ENCODE measurements at places on chromosomes 5 and 9. TPM values are rescaled to one million over a fixed set of nuclear protein-coding genes. Genes with fewer than 3 reads are reported as not detected.

- DNase-seq, result no peak
- H3K36me3 ChIP-seq, result no peaks in the 10 kb centered on the region
- H3K27ac ChIP-seq, result no peak overlapping the region
These were observed 87.4 kb upstream of the GNA14 start for GRCh38 chr9:77735494-77735893.

DNA sequence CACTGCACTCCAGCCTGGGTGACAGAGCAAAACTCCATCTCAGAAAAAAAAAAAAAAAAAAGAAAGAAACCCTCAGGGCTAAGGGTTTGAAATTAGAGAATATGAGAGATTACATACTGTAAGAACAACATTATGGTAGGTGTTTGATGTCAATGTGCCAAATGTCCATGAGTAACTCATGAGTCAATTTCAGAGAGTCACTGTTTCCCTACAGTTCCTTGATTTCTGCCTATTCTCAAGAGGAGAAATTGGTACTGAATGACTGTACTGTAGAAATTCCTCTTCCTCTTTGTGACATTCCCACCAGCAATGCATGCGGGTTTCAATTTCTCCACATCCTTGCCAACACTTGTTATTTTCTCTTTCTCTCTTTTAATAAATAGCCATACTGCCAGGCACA is 35.2 kb downstream of the MARVELD2 start:
- no peaks in the 10 kb centered on the region for H3K36me3 ChIP-seq
- peaks cover 8% of the 10 kb centered on the region for H3K4me1 ChIP-seq
- peak; percentile 42 for DNase-seq
- H3K27ac ChIP-seq, result no peak overlapping the region

HAVCR1 gene
- not detected for total RNA-seq

NKD2 gene
- total RNA-seq, result 20.4 TPM

GRCh38 chr5:18792145-18792544 is 1157.9 kb downstream of the TAF11L14 start:
- no peak overlapping the region for H3K27ac ChIP-seq
- no peaks in the 10 kb centered on the region for H3K36me3 ChIP-seq
- H3K4me1 ChIP-seq, result no peaks in the 10 kb centered on the region

- H3K36me3 ChIP-seq, result no peaks in the 10 kb centered on the region
- H3K4me1 ChIP-seq, result no peaks in the 10 kb centered on the region
- no peak overlapping the region for H3K27ac ChIP-seq
- no peak for DNase-seq
These were observed 35.8 kb upstream of the MAMDC2 start for GRCh38 chr9:70007831-70008230.

DNA sequence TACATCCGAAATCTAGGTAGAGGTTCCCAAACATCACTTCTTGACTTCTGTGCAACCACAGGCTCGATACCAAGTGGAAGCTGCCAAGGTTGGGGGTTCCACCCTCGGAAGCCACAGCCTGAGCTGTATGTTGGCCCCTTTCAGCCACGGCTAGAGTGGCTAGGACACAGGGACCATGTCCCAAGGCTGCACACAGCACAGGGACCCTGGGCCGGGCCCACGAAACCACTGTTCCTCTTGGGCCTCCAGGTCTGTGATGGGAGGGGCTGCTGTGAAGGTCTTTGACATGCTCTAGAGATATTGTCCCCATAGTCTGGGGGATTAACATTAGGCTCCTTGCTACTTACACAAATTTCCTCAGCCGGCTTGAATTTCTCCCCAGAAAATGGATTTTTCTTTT is 460.6 kb downstream of the ISL1 start:
- H3K27me3 ChIP-seq, result no peaks in the 10 kb centered on the region
- H3K4me1 ChIP-seq, result no peaks in the 10 kb centered on the region
- no peaks in the 10 kb centered on the region for H3K36me3 ChIP-seq
- H3K27ac ChIP-seq, result no peak overlapping the region
- H3K4me3 ChIP-seq, result no peak overlapping the region
- no peak for DNase-seq

DNA sequence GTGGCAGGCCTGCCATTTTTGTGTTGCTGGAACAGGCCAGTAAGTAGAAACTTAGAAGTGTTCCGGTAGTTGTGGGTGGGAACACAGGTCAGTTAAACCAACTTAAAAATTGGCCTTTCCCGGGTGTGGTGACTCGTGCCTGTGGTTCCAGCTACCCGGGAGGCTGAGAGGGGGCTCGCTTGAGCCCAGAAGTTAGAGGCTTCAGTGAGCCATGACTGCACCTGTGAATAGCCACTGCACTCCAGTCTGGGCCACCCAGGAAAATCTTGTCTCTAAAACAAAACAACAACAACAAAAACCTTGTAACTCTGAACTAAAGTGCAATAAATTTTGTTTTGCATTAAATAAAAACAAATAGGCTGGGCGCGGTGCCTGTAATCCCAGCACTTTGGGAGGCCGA is 1.4 kb upstream of the NHP2 start:
- H3K27me3 ChIP-seq, result no peaks in the 10 kb centered on the region
- H3K27ac ChIP-seq, result no peak overlapping the region
- peaks cover 16% of the 10 kb centered on the region for H3K36me3 ChIP-seq
- DNase-seq, result no peak

GRCh38 chr5:168920019-168920810 is 341.0 kb upstream of the PANK3 start:
- H3K4me1 ChIP-seq, result no peaks in the 10 kb centered on the region
- peaks cover 72% of the 10 kb centered on the region for H3K27me3 ChIP-seq
- no peak overlapping the region for H3K4me3 ChIP-seq
- H3K36me3 ChIP-seq, result no peaks in the 10 kb centered on the region
- no peak for DNase-seq
- no peak overlapping the region for H3K27ac ChIP-seq

GRCh38 chr5:116738239-116738614 is 163.6 kb upstream of the SEMA6A start:
- no peaks in the 10 kb centered on the region for H3K27me3 ChIP-seq
- no peak overlapping the region for H3K4me3 ChIP-seq
- no peak overlapping the region for H3K27ac ChIP-seq
- H3K36me3 ChIP-seq, result no peaks in the 10 kb centered on the region
- DNase-seq, result no peak
- no peaks in the 10 kb centered on the region for H3K4me1 ChIP-seq

- H3K4me3 ChIP-seq, result no peak overlapping the region
- H3K27me3 ChIP-seq, result no peaks in the 10 kb centered on the region
- no peak overlapping the region for H3K27ac ChIP-seq
- no peaks in the 10 kb centered on the region for H3K4me1 ChIP-seq
- no peaks in the 10 kb centered on the region for H3K36me3 ChIP-seq
These were observed 26.9 kb downstream of the CNOT6 start for GRCh38 chr5:180521101-180521500.

CNTRL gene
- total RNA-seq, result 13.4 TPM

GRCh38 chr9:117682955-117683710 is 21.1 kb upstream of the TLR4 start:
- no peaks in the 10 kb centered on the region for H3K36me3 ChIP-seq
- no peak overlapping the region for H3K27ac ChIP-seq
- H3K4me1 ChIP-seq, result no peaks in the 10 kb centered on the region
- DNase-seq, result no peak
- H3K4me3 ChIP-seq, result no peak overlapping the region
- no peaks in the 10 kb centered on the region for H3K27me3 ChIP-seq

- peaks cover 20% of the 10 kb centered on the region for H3K27me3 ChIP-seq
- H3K4me1 ChIP-seq, result no peaks in the 10 kb centered on the region
- H3K4me3 ChIP-seq, result no peak overlapping the region
- DNase-seq, result no peak
- no peaks in the 10 kb centered on the region for H3K36me3 ChIP-seq
- no peak overlapping the region for H3K27ac ChIP-seq
These were observed 306.4 kb upstream of the PAPPA start for GRCh38 chr9:115847216-115847615.

DNA sequence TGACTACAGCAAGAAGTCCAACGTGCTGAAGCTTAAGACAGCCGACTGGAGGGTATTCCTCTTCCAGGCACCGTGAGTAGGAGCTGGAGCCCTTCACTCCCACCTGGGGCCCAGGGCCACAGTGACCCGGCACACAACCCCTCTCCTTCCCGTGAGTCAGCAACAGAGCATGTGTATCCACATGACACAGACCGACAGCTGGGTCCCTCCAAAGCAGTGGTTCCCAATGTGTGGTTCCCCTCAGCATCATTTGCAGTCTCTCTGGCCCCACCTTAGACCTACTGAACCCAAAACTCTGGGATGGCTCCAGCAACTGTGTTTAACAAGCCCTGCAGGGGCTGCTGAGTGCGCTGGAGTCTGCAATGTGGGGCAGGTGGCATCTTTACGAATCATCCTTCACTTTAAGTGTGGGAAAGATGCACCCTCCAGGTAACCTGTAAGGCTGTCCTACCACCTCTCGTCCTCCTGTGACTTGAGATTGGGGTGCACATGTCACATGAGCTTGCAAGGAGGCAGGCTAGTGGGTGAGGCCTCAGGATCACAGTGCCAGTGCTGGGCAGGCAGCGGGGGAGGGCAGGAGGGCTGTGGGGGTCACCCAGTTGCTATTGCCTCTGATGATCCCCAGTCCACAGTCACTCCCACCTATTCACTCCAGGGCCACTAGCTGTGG is 42.2 kb downstream of the PSD2 start:
- peaks cover 18% of the 10 kb centered on the region for H3K27me3 ChIP-seq
- peaks cover 8% of the 10 kb centered on the region for H3K4me1 ChIP-seq
- H3K36me3 ChIP-seq, result no peaks in the 10 kb centered on the region
- no peak for DNase-seq
- no peak overlapping the region for H3K27ac ChIP-seq

DNA sequence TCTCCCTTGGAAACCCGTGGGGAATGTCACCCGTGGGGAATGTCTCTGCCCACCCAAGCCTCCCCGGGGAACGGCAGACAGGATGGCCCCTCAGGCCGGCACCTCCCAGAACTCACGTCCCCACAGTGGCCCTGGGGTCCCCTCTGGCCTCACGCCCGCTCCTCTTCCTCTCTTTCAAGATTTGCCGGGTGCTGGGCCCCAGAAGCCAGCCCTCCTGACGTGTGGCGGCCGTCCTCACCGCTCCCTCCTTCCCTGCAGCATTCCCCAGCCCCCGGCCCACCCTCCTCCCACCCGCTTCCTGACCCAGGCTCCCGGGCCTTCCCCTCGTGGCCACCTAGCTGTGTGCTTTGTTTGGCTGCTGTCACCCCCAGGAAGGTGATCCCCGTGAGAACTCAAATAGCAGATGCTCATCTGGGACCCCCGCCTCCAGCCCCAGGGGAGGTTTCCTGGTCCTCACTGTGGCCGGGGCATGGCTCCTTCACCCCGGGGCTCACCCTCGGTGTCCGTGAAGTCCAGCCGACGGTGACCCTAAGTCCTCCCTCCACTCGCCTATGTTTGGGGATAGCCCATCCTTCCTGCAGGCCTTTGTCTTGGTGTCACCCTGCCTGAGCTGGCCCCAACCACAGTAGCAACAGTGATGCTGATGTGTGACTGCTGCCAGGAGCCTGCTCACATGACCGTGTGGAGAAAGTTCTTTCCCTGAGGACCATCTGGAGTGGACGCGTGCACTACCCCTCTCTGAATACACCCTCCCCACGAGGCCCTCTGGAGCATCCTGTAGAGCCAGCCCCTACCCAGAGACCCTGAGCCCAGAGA is 163.3 kb upstream of the IER5L start:
- H3K36me3 ChIP-seq, result no peaks in the 10 kb centered on the region
- no peaks in the 10 kb centered on the region for H3K27me3 ChIP-seq
- no peak overlapping the region for H3K27ac ChIP-seq
- no peak for DNase-seq

DNA sequence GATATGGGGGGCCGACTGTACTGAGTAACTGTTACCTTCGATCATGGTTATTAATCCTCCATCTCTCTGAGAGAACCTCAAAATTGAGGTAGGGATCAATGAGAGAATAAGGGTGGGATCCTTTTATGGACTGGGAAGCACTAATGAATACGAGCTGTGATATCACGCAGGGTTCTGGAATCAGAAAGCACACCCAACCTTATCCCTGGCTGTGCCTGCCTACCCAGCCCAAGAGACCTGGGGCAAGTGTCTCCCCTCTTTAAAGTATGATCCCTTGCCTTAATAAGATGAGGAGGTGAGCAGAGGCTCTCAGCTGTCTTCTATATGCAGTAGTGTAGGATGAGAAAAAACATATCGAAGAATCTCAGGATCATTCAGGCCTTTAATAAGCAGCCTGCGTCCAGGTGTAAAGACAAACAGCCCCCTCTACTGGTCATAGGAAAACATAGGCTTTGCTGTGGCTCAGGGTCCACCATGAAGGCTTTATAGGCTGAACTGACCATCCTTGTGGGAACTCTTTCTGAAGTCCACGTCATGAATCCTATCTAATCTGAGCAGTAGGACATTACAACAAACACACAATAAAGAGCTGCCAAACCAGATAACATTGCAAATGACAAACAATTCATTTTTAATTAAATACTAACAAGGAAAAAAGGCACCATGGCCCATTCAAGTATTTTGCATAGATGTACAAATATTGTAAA is 16.8 kb downstream of the NIPAL4 start:
- H3K36me3 ChIP-seq, result peaks cover 9% of the 10 kb centered on the region
- no peak overlapping the region for H3K4me3 ChIP-seq
- DNase-seq, result peak; percentile 45
- H3K4me1 ChIP-seq, result no peaks in the 10 kb centered on the region
- H3K27ac ChIP-seq, result no peak overlapping the region

TCF7 gene
- 17.8 TPM for total RNA-seq

DNA sequence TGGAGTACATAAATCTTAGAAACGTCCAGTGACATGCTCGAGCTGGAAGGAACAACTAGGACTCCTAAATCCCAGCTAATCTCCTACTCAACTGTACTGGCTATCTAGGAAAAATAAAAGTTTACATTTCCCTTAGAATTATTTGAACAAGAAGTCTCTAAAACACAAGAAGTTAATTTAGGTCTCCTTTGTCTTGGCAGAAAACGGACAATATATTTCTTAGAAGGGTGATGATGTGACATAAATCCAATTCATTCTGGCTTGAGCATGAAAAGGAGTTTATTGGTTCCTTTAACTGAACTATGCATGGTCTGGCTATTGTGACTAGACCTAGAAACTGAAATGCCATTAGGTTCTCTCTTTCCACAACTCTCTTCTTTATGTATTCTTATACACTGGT is 1242.2 kb upstream of the DMAC1 start:
- no peak for DNase-seq
- H3K36me3 ChIP-seq, result no peaks in the 10 kb centered on the region
- no peak overlapping the region for H3K27ac ChIP-seq
- no peaks in the 10 kb centered on the region for H3K4me1 ChIP-seq
- no peaks in the 10 kb centered on the region for H3K27me3 ChIP-seq

DNA sequence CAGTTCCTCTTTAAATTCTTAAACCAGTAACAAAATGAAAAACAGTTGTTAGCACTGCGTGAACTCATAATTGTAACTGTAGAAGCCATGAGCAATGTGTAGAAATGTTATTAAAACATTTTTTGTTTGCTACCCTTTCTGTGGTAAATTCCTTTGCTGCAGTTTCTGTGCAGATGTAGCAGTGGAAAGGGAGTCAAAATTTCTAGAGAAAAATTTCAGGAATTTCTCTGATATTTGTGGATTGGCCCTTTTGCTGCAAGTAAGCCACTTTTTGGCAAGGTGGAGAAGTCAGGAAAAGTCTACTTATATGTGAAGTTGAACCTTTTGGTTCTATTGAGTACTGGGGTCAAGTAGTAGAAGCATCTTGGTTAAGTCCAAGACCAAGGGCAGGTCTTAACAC is 10.1 kb downstream of the FBXL7 start:
- no peak overlapping the region for H3K4me3 ChIP-seq
- no peak for DNase-seq
- H3K36me3 ChIP-seq, result no peaks in the 10 kb centered on the region

All from HCT116 (cell line).